T-cell (primary cell): ENCODE measurements at places on chromosomes 5 and 9. TPM values are rescaled to one million over a fixed set of nuclear protein-coding genes. Genes with fewer than 3 reads are reported as not detected.

- peak; percentile 11 for DNase-seq
These were observed 900 bp upstream of the HAVCR2 start for GRCh38 chr5:157109744-157110143.

Gene AJM1
- total RNA-seq: 3.4 TPM

Gene INSL6
- total RNA-seq: not detected

Gene ADAMTSL1
- not detected for total RNA-seq

Gene PDLIM4
- not detected for total RNA-seq
